ENCODE measurements at places on chromosomes 3 and 15.

GRCh38 chr15:56411122-56411749, 46.0 kb downstream of the TEX9 start:
- DNase-seq, result no peak

DNA sequence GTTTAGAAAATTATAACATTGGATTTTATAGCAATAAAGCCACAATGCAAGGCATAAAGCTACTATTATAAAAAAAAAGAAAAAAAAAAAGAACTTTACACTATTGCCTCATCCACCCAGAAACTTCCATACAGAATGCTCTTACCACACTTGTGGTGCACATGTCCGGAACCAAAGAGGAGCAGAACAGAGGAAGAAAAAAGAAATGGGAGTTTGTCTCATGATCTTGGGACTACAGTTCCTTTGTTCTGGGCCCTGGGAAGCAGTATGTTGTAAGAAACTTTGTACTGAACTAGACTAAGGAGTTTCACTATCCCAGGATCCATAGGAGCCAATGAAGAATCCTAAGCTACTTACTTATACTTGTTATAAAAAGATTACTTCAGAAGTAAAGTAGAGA, 36.1 kb downstream of the FMN1 start:
- no peak for DNase-seq

- DNase-seq, result no peak
Measured at GRCh38 chr3:141643796-141644195, 94.3 kb upstream of the RNF7 start.

DNA sequence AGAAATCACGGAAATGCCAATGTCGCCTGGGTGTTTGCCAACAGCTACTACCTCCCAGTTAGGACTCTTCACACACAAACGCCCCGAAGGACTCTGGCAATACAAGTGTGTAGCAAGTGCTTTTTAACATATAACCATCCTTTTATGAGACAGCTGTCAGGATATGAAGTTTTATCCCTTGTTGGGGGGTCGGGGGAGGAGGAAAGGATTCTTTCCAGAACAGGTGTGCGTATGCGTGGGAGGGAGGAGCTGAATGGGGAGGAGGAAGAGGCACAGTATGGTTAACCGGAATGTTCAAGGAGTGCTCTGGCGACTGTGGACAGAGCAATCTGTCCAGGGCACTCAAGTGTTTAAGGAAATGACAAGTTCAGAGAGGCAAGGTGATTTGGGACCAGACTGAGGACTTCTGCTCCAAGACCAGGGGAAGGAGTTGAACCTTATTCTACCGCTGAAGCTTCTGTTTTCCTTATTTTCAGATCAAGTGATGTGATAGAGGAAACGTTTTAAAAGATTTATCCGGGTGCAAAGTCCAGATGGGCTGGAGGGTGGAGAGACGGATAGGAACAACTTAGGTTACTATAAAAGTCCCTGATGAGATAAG, 1.3 kb downstream of the TSPAN3 start:
- DNase-seq, result no peak

DNA sequence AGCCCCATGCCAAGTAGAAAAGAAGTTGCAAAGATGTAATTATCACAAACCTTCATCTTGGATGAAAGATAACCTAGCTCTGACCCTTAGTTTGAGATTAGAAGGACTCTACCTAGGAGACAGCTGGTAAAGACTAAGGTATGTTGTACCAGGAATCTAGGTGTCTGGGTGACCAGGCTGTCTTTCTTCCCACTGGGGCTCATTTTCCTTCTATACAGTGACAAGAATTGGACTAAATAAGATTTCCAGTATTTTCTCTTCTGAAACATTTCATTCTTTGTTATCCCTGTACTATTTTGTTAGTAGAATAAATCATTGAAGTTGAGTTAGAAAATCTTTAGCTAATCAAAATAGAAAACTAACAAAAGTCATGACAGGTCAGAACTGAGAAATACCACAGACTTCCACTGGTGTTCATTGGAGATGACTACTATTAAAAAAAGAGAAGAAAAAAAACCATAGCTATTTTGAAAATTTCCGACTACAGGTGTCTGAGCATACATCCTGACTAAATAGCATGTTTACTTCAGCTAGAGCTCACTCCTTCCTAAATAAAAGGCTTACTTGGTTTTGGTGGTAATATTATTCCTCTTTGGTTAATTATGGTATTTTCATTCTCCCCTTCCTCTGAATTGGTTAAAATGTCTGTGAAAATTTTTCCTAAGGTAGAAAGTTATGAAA, 10.1 kb downstream of the TGFBR2 start:
- no peak for DNase-seq

GRCh38 chr3:134609821-134610431, 40.9 kb downstream of the KY start:
- no peak for DNase-seq

DNA sequence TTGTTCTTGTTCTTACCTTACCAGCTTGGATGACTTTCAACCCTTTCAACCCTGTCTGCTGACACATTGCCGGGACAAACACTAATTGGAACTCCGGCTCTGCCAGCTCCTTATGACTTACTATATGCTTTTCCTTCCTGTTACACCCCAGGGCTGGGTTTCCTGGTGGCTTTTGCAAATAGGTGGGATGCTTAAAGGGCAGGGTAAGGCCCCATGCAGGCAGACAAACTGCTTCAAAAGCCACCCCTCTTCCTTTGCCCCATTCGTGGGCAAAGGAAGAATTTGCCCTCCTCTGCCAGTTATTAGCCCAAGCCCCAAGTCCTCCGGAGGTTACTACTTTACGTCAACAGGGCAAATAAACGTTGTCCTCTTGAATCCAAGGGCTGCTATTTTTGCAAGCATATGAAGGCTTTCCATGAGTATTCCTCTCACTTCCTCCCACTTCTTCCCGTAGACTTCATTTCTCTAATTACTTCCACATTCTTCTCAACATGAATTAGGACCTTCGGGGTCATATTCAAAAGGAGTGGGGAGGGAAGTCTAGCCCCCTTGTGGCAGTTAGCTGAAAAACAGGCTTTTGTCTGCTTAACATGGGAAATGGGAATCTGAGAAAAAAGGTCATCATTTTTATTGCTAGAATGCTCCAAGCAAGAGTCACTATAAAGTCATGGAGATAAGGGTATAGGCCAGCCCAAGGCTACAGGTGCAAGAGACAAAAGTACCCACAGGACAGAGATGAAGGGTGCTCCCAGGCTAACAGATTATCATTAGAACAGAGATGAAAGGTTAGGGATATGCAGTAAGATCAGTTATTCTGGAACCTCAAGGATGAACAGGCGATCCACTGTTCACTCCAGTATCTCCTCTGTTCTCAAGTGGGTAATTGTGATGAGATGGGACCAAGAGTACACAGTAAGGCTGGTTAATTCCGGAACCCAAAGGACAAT, 56.3 kb upstream of the FSTL1 start:
- no peak for DNase-seq

GRCh38 chr3:141457624-141458236, 29.1 kb upstream of the RASA2 start:
- no peak for DNase-seq

GRCh38 chr3:33006571-33007286, 55.3 kb downstream of the CCR4 start:
- DNase-seq, result no peak

Measured in stimulated activated CD8-positive, alpha-beta memory T cell treated with anti-CD3 and anti-CD28 coated beads, Interleukin-15, amount 100 ng/mL, for 1 hour (primary cell).